ENCODE measurements at places on chromosomes 3 and 15. TPM values are rescaled to one million over a fixed set of nuclear protein-coding genes. Genes with fewer than 3 reads are reported as not detected.

Gene LEKR1
- total RNA-seq = 2.3 TPM

Gene COLQ
- total RNA-seq = 29.8 TPM

Gene ADAMTS17
- total RNA-seq = 5.2 TPM

Gene BCHE
- total RNA-seq = 9.2 TPM

Gene TGM5
- total RNA-seq = not detected
